NCI-H524 treated with DMSO at 0.1 percent for 48 hours (cell line): ENCODE measurements at places on chromosomes 16 and 17.
A peak's percentile ranks its signal among the peaks of the same experiment; 100 is the strongest.

DNA sequence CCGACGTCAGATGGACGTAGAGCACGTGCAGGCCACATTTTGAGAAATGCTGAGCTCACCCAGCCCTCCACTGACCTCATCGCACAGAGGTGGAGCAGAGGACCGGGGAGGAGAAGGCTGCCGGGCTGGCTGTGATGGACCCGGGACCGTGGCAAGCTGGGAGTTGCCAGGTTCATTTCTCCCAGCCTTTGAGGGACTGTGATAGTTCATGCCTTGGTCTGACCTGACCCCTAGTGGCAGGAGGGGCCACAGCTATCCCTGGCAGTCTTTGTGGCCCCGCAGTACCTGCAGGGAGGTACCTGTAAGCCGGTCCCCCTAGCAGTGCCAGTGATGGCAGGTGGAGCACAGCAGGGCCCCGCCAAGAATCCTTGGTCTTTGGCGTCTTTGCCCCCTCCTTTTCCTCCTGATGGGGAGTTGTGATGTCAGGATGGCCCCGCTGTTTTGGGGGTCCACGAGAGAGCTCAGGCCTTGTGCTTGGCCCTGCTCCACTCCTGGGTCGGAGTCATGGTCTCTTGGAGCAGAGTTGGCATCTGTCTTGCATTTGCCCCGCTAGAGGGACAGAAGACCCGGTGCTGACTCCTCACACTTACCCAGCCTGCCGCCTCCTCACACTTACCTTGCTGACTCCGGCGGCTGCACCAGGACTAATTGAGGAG lies 50.4 kb downstream of the OR1D5 start:
- DNase-seq = no peak

DNA sequence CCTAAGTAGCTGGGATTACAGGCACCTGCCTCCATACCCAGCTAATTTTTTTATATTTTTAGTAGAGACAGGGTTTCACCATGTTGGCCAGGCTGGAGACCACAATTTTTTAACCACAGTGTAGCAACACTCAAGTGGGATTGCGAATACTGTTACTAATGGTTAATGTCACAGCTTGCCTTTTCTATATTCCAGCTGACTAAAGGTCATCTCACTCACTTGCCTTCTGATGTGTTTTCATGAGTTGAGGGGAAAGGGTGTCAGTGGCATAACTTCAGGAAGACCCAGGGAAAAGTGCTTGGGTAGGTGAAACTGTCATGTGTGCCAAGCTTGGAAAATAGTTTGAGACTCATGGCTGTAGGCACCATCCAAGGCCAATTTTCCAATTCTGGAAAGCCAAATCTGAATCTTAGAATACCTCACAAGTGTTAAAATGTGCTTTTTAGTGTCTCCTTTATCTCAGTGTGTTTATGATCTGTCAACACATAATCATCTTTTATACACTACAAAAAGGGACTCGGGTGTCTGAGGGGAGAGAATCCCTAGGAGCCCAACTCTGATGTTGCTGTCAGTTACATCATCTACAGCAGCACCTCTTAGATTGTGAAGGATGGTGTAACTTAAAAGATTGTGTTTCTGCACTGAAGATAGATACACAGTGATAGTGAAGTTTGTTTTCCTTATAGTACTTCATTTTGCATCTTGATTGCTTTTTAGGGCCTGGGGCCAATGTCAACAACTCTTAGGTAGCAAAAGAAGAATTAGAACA lies 27.1 kb downstream of the OGFOD1 start:
- no peak for DNase-seq

DNA sequence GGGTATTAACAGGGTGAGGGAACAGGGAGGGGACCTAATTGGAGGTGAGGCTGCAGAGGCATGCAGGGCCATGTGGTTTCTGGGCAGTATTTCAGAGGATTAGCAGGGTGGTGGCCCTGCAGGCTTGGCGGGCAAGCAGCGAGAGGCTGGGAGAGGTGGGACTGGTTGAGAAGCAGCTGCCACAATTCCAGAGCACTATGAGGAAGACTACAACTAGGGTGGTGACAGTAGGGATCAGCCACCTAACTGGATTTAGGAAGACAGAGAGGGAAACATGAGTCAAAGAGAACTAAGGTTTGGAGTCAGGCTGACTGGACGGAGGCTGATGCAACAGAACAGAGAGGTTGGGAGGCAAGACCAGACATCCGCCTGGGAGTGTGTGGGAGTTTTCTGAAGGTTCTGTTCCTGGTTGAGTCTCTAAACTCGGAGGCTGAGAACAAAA lies 12.3 kb downstream of the ALOXE3 start:
- DNase-seq = no peak

GRCh38 chr17:49235896-49236295 lies 5.3 kb upstream of the PHOSPHO1 start:
- DNase-seq = no peak

- DNase-seq = no peak
Measured at GRCh38 chr17:30234964-30235363, 533 bp downstream of the SLC6A4 start.

- no peak for DNase-seq
Measured at GRCh38 chr17:19748807-19749193, 702 bp upstream of the ALDH3A1 start.

GRCh38 chr17:17931159-17931558 lies 41.0 kb downstream of the TOM1L2 start:
- DNase-seq = no peak

GRCh38 chr17:14321476-14321949 lies 20.6 kb downstream of the HS3ST3B1 start:
- no peak for DNase-seq

DNA sequence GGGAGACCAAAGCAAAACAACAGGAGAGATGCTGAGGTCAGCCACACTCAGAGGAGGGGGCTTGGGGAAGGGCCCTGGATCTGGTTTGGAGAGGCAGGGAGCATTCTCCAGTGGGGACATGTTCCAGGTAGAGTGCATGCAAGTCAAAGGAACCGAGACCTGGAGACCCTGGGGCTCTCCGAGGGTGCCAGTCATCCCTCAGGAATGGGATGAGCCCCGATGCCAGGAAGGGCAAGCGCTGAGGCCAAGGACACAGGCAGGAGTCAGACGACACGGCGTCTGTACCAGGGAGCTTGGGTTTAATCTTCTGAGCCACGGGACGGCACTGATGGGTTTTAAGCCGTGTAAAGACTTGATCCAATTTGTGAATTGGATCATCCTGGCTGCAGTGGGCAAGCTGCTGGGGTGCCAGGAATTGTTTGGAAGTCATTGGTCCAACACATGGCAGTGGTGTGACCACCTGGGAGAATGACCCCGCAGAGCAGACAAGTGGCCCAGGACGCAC lies 32.9 kb upstream of the ANKRD40CL start:
- no peak for DNase-seq

GRCh38 chr17:44878627-44879221 lies 20.5 kb downstream of the EFTUD2 start:
- DNase-seq = no peak

DNA sequence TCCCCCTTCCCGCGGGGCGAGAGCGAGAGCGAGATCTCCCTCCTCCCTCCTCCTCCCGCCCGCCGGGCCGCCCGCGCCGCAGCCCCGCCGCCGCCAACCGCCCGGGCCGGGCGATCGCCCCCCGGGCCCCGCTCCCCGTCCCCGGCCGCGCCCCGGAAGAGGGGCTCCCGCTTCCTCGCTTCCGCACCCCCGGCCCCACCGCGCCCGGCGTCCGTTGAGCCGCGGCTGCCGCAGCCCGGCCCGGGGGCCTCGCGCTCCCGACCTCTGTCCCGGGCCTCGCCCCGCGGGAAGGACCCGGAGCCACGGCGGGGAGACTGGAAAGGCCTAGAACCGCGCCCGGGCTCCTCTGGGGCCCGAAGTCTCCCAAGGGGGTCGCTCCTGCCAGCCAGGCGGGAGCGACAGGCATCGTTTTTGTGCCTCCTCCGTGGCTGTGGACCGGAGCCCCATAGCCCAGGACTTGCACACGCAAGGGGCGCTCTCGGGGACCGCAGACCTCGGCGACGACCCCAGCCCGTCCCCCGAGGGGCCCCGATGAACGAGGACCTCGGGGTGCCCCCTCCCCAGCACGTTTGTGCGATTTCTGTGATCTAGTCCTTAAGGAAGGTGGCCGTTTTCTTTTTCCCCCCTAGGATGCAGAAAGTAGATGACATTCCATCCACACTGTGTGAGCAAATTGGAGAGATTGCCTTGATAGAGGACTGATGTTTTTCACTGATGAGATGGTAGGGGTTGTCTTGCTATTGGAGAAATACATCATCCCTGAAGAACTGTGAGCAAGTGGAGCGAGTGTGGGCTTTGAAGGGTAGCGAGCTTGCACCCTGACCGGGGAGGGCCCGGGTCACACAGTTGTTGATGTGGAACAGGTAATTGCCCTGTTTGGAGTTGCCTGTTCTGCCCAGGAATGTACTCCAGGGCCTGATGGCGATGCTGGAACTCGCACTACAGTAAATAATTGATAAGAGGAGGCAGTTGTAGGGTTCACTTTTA lies 611 bp downstream of the BANP start:
- no peak for DNase-seq

GRCh38 chr16:70804153-70804733 lies 3.3 kb upstream of the VAC14 start:
- no peak for DNase-seq

GRCh38 chr17:60695960-60696359 lies 18.3 kb downstream of the BCAS3 start:
- no peak for DNase-seq

- no peak for DNase-seq
Measured at GRCh38 chr17:66634193-66634592, 200.7 kb upstream of the CACNG5 start.

GRCh38 chr17:18967916-18968315 lies 16.0 kb downstream of the SLC5A10 start:
- no peak for DNase-seq

GRCh38 chr17:5128905-5129535 lies 13.2 kb downstream of the USP6 start:
- no peak for DNase-seq

- DNase-seq = no peak
Measured at GRCh38 chr17:55735731-55736405, 13.2 kb upstream of the TMEM100 start.

DNA sequence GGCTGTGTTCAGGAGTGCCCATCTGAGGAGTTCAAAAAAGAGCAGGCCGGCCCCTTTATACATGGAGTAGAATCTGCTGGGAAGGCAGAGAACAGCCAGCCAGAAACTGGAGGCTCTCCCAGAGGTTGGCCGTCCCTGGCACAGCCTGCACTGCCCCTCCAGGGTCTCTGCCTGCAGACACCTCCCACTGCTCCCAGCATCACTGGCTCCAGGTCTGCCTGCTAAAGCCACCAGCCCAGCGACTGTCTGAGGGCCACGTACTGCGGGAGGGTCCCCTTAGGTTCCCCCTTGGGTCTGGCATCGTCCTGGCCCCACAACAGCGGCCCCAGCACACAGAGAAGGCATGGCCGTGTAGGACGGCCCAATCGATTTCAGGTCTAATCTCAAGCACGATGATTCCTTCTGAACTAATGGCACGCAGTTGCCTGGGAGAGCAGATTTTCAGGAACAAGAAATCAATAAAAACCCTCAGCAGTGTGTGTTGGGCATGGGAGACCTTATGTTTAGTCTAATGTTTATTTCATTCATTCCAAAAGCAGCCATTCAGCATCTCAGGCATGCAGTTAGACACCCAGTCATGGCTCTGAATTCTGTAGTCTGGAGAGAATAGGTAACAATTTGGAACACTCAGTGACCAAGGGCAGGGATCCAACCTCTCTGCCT lies 95.6 kb downstream of the PGS1 start:
- DNase-seq = no peak

- peak; percentile 69 for DNase-seq
Measured at GRCh38 chr17:57879437-57880085, 29.7 kb upstream of the MRPS23 start.

DNA sequence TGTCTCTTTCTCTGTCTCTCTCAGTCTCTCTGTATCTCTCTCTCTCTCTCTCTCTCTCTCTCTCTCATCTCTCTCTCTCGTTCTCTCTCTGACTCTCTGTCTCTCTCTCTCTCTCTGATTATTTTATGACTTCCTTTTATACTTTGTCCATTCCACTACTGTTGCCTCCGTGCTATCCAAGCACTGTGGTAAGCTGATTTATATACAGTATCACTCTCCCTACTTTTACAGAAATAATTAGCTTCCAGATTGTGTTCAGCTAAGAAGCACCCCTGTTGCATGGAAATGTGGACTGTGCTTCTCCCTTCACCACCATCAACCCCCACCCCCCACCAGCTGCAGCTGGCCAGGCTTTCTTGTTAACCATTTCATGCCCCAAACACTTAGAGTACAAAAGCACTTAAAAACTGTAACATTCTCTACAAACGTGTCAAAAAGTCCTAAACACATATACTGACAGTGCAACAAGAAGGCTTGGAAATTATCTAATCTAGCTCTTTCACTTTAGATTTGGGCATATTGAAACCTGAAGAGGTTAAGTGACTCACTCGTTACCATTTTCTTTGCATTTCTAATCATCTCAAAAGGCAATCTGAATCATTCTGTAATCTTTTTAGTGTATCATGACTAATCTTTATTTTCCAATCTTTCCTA lies 11.6 kb upstream of the TMEM100 start:
- no peak for DNase-seq

- DNase-seq = no peak
Measured at GRCh38 chr17:28928061-28928460, 23.3 kb downstream of the PHF12 start.

GRCh38 chr17:4509401-4509800 lies 10.7 kb downstream of the SPNS2 start:
- no peak for DNase-seq

GRCh38 chr17:64309710-64310109 lies 46.6 kb upstream of the TEX2 start:
- no peak for DNase-seq

GRCh38 chr17:3535253-3535995 lies 22.2 kb downstream of the TRPV3 start:
- DNase-seq = no peak

GRCh38 chr17:17847726-17848125 lies 10.9 kb upstream of the SREBF1 start:
- no peak for DNase-seq

DNA sequence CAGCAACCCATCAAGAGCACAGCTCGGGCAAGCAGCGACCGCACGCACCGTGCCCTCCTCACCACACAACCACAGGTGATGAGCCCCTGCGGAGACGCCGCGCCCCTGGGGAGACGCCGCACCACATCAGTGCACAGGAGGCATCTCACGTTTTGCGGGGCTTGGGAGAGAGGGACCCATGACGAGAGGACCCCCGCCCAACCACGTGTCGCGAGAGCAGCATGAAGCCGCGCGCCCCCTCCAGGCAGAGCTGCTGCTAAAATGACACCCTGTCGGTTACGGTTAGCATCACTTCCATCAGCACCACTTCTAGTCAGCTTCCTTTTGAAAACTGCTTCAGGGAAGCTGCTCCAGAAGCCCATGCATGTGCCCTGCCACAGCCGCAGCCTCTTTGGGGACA lies 45.3 kb downstream of the KLHDC4 start:
- no peak for DNase-seq

GRCh38 chr17:31462261-31462660 lies 70.8 kb downstream of the RAB11FIP4 start:
- DNase-seq = no peak

GRCh38 chr17:42578282-42578869 lies 847 bp upstream of the PSMC3IP start:
- DNase-seq = peak; percentile 23

DNA sequence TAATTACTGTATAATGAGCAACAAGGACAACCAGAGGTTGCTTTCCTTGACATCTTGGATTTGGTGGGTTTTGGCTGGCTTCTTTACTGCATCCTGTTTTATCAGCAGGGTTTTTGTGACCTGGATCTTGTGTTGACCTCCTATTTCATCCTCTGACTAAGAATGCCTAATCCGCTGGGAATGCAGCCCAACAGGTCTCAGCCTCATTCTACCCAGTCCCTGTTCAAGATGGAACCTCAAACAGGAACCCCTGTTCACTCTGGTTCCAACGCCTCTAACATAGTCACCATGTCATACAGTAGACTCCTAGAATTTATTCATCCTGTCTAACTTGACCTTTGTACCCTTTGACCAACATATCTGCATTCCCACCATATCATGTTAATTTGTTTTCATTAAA lies 183.8 kb upstream of the SOX9 start:
- DNase-seq = no peak
